ENCODE measurements at places on chromosomes 12 and 14. TPM values are rescaled to one million over a fixed set of nuclear protein-coding genes. Genes with fewer than 3 reads are reported as not detected.

Gene NEUROD4
- polyA plus RNA-seq, result not detected

Gene SLC10A1
- 0.14 TPM for polyA plus RNA-seq

Gene HOXC12
- not detected for polyA plus RNA-seq

Gene VWF
- polyA plus RNA-seq, result not detected

Gene IPO8
- polyA plus RNA-seq, result 16.0 TPM
